ENCODE measurements at places on chromosomes 7 and 10. TPM values are rescaled to one million over a fixed set of nuclear protein-coding genes. Genes with fewer than 3 reads are reported as not detected.

GRCh38 chr7:24908727-24909126 is 71.3 kb downstream of the OSBPL3 start:
- H3K27ac ChIP-seq = no peak overlapping the region
- DNase-seq = no peak
- H3K4me1 ChIP-seq = peaks cover 50% of the 10 kb centered on the region
- no peaks in the 10 kb centered on the region for H3K36me3 ChIP-seq
- H3K4me3 ChIP-seq = no peak overlapping the region

DNA sequence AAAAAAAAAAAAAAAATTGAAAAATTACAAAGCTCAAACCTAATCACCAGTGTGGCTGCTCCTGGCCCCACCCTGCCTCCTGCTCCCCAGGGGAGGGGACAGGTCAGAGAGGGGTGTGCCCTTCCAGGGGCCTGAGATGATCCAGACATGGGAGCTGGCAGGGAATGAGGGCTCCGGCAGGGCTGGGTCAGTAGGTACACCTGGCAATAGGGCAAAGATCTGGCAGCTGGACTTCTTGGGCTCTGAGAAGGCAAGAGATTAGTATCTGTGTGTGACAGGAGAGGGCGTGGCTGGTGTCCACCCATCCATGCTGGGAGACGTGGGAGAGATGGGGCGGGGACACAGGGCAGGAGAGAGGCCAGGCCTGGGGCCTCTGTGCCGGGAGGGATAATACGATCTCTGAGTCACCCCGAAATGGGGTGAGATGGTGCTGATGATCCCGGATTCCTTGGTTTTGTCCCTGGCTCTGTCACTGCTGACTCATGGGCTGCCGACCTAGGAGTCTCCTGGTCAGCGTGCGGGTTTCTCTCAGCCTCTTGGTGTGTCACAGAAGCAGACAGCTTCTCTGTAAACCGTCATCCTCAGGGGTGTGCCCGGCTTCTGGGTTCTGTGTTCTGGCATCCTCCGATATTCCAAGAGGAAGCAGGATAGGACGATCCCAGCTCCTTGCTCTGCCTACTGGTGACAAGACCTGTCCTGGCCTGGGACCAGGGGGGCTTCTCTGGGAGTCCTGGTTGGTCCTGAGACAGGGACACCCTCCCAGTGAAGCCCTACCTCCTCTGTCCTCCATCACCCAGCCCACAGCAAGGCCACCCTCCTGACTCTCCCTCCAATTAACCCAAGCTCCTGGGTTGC is 8.2 kb upstream of the CLDN4 start:
- no peaks in the 10 kb centered on the region for H3K36me3 ChIP-seq
- no peak overlapping the region for H3K4me3 ChIP-seq
- no peak for DNase-seq

GRCh38 chr10:26481914-26482550 is 43.9 kb downstream of the APBB1IP start:
- H3K27me3 ChIP-seq = no peaks in the 10 kb centered on the region
- H3K36me3 ChIP-seq = no peaks in the 10 kb centered on the region
- DNase-seq = peak; percentile 74
- peaks cover 81% of the 10 kb centered on the region for H3K4me1 ChIP-seq
- H3K27ac ChIP-seq = peak overlapping the region; percentile 89
- peak overlapping the region; percentile 19 for H3K4me3 ChIP-seq

- H3K4me1 ChIP-seq = peaks cover 25% of the 10 kb centered on the region
- no peaks in the 10 kb centered on the region for H3K36me3 ChIP-seq
- peaks cover 21% of the 10 kb centered on the region for H3K27me3 ChIP-seq
- peak overlapping the region; percentile 69 for H3K4me3 ChIP-seq
- peak; percentile 17 for DNase-seq
- H3K27ac ChIP-seq = no peak overlapping the region
These were observed 589 bp downstream of the ZNF488 start for GRCh38 chr10:47383261-47384147.

DNA sequence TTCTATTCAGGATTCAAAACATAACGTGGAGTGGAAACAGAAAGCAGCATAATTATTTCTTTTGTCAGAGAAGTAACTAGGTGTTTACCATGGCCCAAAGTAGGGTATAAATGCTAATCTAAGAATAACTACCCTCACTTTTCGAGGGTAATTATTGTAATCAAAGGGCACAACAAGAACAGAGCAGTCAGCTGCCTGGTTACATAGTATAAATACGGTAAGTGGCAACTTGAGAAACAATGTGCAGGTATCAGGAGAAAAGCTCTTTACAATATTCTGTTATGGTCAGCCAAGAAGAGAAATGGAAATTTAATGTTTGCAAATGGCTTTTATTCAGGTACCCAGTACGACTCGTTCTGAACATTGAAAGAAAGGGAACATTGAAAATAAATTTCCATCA is 242.0 kb upstream of the NPY start:
- no peak for DNase-seq
- no peak overlapping the region for H3K4me3 ChIP-seq
- H3K27ac ChIP-seq = no peak overlapping the region
- no peaks in the 10 kb centered on the region for H3K36me3 ChIP-seq

GRCh38 chr10:86586516-86586915 is 64.9 kb upstream of the WAPL start:
- peaks cover 6% of the 10 kb centered on the region for H3K4me1 ChIP-seq
- no peaks in the 10 kb centered on the region for H3K27me3 ChIP-seq
- no peaks in the 10 kb centered on the region for H3K36me3 ChIP-seq
- no peak overlapping the region for H3K27ac ChIP-seq
- no peak overlapping the region for H3K4me3 ChIP-seq
- DNase-seq = no peak

GRCh38 chr10:30070001-30070685 is 10.8 kb upstream of the JCAD start:
- no peaks in the 10 kb centered on the region for H3K27me3 ChIP-seq
- no peak overlapping the region for H3K27ac ChIP-seq
- H3K4me1 ChIP-seq = no peaks in the 10 kb centered on the region
- no peak overlapping the region for H3K4me3 ChIP-seq

- H3K4me1 ChIP-seq = no peaks in the 10 kb centered on the region
- H3K36me3 ChIP-seq = no peaks in the 10 kb centered on the region
- H3K27me3 ChIP-seq = no peaks in the 10 kb centered on the region
- no peak for DNase-seq
These were observed 25.5 kb upstream of the ABLIM1 start for GRCh38 chr10:114683593-114683992.

DNA sequence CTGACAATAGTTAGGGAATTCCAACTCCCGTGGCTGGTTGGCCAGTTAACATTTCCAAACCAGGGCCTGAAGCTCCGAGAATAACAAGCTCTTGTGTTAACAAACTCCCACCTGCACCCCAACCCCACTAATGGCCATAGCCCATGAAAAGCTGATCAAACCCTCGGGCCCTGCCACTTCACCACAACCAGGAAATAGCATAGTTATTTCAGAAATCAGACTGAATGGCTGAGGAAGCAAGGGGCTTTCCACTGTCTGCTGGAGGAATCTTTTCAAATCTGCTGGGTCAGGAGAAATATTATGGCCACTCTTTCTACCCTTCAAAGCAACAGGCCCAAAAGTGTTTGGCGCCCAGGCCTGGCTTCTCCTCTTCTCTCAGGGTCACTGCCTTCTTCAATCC is 145.6 kb downstream of the GLCCI1 start:
- H3K27ac ChIP-seq = no peak overlapping the region
- no peak for DNase-seq
- no peaks in the 10 kb centered on the region for H3K36me3 ChIP-seq
- H3K4me1 ChIP-seq = peaks cover 37% of the 10 kb centered on the region

Gene HPSE2
- 0.05 TPM for total RNA-seq

DNA sequence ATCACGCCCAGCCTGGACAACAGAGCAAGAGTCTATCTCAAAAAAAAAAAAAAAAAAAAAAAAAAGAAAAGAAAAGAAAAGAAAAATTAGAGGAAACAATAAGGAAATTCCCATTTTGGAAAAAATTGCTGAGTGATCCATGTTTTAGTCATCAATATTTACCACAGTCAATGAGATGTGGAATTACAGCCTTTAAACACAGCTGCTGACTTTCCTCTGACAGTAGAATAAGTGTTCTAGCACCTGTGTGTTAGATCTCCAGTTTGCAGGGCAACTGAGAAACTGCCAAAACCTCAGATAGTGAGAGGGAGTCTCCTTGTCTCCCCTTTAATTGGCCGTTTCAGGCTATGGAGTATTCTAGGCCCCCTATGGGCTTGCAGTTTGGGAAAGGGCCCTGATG is 520.1 kb downstream of the KCNMA1 start:
- H3K27ac ChIP-seq = no peak overlapping the region
- H3K36me3 ChIP-seq = no peaks in the 10 kb centered on the region
- no peak overlapping the region for H3K4me3 ChIP-seq
- no peaks in the 10 kb centered on the region for H3K27me3 ChIP-seq
- no peaks in the 10 kb centered on the region for H3K4me1 ChIP-seq
- DNase-seq = no peak

GRCh38 chr10:5961405-5962100 is 15.8 kb downstream of the IL15RA start:
- no peaks in the 10 kb centered on the region for H3K27me3 ChIP-seq
- DNase-seq = no peak
- H3K36me3 ChIP-seq = no peaks in the 10 kb centered on the region
- H3K27ac ChIP-seq = no peak overlapping the region
- no peaks in the 10 kb centered on the region for H3K4me1 ChIP-seq

GRCh38 chr7:29167721-29168120 is 21.4 kb upstream of the CPVL start:
- no peak overlapping the region for H3K27ac ChIP-seq
- no peak for DNase-seq
- no peaks in the 10 kb centered on the region for H3K27me3 ChIP-seq
- H3K36me3 ChIP-seq = no peaks in the 10 kb centered on the region
- H3K4me1 ChIP-seq = no peaks in the 10 kb centered on the region
- no peak overlapping the region for H3K4me3 ChIP-seq

DNA sequence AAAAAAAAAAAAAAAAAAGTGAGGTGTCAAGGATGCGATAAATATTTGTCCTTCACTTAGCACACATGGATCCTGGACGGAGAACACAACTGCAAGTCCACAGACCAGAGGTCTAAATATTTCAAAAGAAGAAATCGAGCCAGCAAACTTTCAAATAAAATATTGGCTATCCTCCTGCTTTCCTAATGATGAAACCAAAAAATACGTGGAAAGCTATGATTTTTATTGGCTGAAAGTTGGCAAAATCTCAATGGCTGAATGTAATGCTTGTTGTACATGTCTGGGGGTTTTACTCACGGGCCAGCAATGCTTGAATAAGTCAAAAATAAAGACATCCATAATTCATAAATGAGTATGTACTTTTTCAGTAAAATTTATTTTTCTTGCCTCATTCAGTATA is 19.0 kb upstream of the MGMT start:
- no peak for DNase-seq
- H3K27me3 ChIP-seq = no peaks in the 10 kb centered on the region
- no peaks in the 10 kb centered on the region for H3K36me3 ChIP-seq
- no peak overlapping the region for H3K27ac ChIP-seq

DNA sequence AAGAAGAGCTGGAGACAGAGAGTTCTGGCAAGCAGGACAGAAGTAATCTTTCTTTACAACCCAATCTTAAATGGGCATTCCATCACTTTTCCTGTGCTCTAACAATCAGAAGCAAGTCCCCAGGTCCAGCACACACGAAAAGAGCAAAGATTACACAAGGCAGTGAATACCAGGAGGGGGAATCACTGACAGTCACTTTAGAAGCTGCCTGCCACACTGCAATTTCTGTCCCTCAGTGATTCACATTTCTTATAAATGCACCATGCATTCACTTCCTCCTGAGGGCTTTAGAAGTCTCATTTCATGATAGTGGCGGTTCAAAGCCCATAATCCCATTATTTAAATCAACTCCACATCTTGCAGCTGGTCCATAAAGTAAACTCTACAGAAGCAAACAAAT is 362.5 kb downstream of the POM121L12 start:
- H3K27me3 ChIP-seq = no peaks in the 10 kb centered on the region
- H3K4me3 ChIP-seq = no peak overlapping the region
- H3K27ac ChIP-seq = no peak overlapping the region
- DNase-seq = no peak
- H3K36me3 ChIP-seq = no peaks in the 10 kb centered on the region

Gene AOC1
- 1.3 TPM for total RNA-seq

DNA sequence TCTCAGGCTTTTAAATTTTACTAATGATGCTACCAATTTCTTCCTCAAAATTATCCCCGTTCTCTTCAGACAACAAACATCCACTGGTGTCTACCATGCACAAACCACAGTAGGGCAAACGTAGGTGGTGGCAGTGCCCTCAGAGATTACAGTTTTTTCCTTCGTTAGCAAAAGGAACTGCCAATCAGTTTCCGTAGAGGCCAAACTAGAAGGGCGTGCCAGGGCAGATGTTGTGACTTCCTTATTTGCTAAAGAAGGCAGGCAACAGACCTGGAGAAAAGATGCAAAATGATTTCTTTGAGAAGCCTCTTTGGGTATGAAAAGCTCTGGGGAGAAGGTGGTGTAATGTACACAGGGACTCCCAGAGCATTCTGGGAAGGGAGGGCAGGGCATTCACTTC is 7.6 kb upstream of the FAM180A start:
- no peak overlapping the region for H3K4me3 ChIP-seq
- no peaks in the 10 kb centered on the region for H3K36me3 ChIP-seq
- DNase-seq = no peak
- peaks cover 4% of the 10 kb centered on the region for H3K27me3 ChIP-seq
- H3K4me1 ChIP-seq = no peaks in the 10 kb centered on the region
- no peak overlapping the region for H3K27ac ChIP-seq

- no peak overlapping the region for H3K4me3 ChIP-seq
- H3K27me3 ChIP-seq = no peaks in the 10 kb centered on the region
- no peaks in the 10 kb centered on the region for H3K4me1 ChIP-seq
- no peak overlapping the region for H3K27ac ChIP-seq
- no peaks in the 10 kb centered on the region for H3K36me3 ChIP-seq
- DNase-seq = no peak
These were observed 90.3 kb downstream of the BTRC start for GRCh38 chr10:101444058-101444898.

DNA sequence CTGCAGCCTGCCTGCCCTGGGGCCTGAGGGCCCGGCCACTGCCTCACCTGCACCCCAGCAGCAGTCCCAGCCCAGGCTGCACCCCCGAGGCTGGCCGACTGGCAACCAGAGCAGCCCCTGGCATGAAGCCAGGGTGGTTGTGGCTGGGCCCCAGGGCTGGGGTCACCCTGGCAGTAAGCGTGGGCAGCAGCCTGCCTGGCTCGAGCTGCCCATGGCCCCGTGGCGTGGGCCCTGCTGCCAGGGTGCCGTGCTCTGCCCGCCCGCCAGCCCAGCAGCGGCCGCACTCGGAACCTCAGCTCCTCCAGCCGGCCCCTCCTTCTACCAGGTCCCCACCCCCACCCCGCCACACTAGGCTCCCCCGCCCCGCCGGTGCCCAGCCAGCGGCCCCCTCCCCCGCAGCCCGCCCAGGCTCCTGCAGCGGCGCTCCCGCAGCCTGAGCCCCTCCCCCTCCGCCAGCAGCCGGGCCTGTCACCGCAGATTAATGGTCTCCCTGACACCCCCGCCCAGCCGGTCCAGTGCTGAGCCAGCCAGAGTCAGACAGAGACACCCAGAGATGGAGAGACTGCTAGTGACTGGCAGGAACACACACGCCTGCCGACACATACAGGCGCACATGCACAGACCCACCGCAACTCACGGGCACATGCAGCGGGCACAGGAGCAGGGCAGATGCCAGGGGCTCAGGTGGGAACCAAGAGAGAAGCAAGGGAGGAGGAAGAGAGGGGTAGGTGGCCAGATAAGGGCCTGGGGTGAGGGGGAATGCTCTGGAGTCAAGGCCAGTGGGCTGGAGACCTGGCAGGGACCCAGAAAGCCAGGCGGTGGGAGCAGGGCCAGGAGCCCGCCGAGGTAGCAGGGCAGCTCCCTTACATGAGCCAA is 22.4 kb downstream of the KCNH2 start:
- H3K4me1 ChIP-seq = no peaks in the 10 kb centered on the region
- peaks cover 38% of the 10 kb centered on the region for H3K27me3 ChIP-seq
- DNase-seq = no peak
- no peaks in the 10 kb centered on the region for H3K36me3 ChIP-seq

Gene MIOS
- total RNA-seq = 32.9 TPM

Gene MRPL32
- total RNA-seq = 56.5 TPM

Gene GATA3
- 6.5 TPM for total RNA-seq
